Kasumi-1 (cell line): ENCODE measurements at places on chromosomes 1 and 21.

GRCh38 chr1:236222632-236223031 lies 59.1 kb downstream of the ERO1B start:
- no peak for DNase-seq

GRCh38 chr1:89261926-89262515 lies 10.6 kb downstream of the GBP5 start:
- no peak for DNase-seq

DNA sequence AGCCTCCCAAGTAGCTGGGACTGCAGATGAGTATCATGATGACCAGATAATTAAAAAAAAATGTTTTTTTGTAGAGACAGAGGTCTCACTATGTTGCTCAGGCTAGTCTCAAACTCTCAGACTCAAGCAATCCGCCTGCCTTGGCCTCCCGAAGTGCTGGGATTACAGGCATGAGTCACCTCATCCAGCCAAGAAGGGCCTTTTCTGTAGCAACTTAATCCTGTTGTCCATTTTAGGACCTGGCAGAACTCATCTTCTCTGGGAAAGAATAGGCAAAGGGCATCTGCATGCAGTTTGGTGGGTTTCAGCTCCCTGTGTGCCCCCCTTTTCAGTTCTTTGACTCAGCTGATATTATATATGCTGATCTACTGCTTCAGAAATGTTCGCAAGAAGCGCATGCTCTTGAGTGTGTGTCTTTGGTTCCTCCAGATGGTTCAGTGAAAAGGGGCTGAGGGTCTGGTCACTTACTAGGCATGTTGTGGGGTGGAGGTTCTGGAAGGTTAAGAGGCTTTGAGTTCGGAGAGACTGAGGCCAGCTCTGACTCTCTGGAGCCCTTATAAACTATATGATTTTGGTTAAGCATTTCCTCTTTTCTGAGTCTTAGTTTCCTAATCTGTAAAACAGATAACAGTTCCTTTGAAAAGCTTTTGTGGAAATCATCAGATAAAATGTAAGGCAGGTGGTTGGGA lies 19.4 kb upstream of the SRSF4 start:
- no peak for DNase-seq

DNA sequence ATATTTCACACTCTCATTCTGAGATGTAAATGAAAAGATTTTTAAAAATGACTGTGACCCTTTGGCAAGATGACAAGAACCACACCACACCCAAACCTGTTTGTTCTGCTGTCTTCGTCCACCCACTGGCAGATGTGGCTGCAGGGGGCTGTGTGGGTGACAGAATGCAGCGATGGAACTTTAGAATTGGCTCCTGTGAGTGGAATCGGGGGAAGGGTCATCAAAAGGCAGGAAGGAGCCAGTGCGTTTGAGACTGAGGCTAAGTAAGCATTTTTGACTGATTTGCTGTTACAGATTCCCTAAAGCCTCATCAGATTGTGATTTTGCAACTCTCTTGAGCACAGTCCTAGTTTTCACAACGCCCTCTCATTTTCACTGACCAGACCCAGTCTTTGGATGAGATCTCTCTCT lies 111.2 kb upstream of the ADGRL2 start:
- no peak for DNase-seq

- DNase-seq = no peak
These were observed 43.2 kb downstream of the DNM3 start for GRCh38 chr1:171884475-171884874.

GRCh38 chr1:107358619-107359327 lies 217.9 kb downstream of the NTNG1 start:
- DNase-seq = no peak
